Fibroblast of skin of back (primary cell): ENCODE measurements at places on chromosomes 2 and 18.

GRCh38 chr2:138589663-138590062, 88.1 kb downstream of the SPOPL start:
- DNase-seq: no peak

GRCh38 chr2:67561457-67561965, 164.4 kb downstream of the ETAA1 start:
- peak; percentile 60 for DNase-seq

DNA sequence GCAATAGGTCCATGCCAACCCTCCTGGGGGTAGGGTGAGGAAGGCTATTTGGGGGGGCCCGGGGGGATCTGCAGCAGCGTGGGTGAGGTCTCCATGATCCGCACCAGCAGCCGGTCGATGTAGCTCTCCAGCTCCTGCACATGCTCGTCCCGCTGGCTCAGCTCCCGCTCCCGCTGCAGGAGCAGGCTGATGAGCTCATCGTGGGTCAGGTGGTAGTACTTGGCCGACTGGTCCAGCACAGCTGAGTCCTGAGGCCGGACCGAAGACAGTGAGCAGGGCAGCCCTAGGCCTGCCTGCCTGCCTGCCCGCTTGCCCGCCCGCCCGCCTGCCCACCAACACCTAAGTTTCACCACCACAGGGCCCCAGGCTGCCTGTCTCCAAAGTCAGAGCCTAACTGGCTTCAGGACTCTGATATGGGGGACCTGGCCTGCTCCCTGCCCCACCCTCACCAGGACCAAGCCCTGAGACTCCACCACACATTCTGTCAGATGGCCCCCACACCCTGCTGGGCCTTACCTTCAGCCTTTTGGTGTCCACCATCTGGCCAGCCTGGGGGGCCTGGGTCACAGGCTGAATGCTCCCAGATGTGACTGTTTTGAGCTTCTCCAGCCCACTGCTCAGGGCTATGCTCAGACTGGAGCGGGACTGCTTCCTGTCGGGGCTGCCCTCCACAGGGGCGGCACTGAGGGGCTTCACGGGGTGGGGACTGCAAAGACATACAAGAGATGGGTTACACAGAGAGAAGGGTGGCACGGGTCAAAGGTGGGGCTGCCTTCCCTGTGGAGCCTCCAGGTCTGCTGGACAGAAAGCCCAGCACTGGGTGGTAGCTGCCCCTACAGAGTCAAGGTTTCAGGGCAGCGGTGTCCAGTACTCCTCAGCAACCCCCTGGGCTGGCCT, 4.2 kb upstream of the SFXN5 start:
- DNase-seq: no peak

GRCh38 chr2:67065046-67065445, 332.1 kb upstream of the ETAA1 start:
- no peak for DNase-seq

- no peak for DNase-seq
These were observed 20.1 kb upstream of the NFATC1 start for GRCh38 chr18:79375441-79376154.

GRCh38 chr2:128327180-128327964, 8.7 kb upstream of the HS6ST1 start:
- DNase-seq: no peak

GRCh38 chr2:138018866-138019688, 54.8 kb downstream of the HNMT start:
- DNase-seq: no peak

DNA sequence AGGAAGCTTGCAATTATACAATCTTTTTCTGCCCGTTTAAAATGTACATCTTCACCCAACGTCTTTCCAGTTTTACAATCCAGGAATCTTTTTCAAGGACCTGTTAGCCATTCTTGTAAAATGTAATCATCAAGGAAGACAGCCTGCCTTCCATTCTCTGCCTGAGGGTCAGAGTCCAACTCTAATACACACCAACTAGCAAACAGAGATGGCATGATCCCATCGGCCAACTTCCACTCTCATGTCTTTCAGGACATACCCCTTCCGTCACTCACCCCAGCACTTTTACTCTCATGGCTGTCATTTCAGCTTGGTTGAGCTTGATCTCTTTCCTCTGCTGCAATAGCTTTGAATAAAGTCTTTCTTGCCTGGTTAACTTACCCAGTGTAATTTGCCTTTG, 172.5 kb upstream of the NETO1 start:
- DNase-seq: no peak

DNA sequence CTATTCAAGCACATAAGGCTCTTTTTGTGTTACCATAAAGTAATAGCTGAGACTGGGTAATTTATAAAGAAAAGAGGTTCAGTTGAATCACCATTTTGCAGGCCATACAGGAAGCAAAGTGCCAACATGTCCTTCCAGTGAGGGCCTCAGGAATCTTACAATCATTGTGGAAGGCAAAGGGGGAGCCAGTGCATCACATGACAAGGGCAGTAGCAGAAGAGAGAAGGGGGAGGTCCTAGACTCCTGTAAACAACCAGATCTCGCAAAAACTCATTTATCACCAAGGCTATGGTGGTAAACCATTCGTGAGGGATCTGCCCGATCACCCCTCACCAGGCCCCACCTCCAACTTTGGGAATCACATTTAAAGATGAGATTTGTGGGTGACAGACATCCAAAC, 16.7 kb downstream of the DSG4 start:
- no peak for DNase-seq

DNA sequence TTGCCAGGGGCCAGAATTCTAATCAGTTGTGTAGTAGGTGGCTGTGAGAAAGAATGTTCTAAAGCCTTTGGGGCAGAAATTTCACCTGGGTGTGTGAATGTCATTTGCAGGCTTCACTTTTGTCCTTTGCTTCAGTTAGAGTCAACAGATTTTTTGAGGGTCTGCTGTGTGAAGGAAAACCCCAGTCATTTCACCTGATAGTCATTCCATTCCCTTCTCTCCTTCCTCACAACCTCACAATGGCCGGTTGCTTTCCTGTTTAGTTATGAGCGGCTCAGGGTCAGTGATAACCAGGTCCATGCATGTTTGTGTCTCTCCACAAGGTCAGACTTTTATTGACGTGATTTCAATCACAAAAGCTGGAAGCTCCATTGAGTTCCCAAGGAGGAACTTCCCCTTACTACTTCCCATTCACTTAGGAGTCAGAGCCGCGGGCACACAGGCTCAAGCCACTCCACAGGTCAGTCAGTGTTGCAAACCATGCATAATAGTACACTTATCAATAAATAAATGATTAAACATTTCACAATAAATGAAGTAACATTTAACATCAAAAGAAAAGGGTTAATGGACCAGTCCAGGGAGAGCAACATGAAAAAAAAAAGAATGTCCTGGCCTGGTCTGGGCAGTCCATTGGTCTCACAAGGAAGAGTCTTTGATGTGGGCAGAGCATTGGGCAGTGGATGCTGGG, 74.3 kb downstream of the NPAS2 start:
- DNase-seq: no peak

GRCh38 chr2:102002228-102002627, 10.5 kb downstream of the IL1R2 start:
- no peak for DNase-seq

- DNase-seq: no peak
These were observed 1.1 kb downstream of the RPL37A start for GRCh38 chr2:216499641-216500218.

DNA sequence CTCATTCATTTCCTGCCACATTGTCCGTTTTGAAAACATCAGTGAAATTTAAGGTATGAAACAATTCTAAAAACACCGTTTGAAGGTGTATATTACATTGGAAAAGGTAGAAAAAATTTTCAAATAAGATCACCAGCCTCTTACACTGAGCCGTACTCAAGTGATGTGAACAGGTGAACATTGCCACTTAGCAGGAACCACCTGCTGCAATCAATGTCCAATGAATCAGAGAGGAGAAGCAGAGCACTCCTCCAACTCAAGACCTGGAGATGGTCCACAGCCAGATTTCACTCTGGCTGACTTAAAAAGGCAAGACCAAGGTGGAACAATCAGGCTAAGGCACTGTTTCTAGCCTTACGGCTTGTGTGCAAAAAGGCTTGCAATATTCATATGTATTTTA, 110.3 kb upstream of the TTN start:
- DNase-seq: no peak
